NCI-H774 (cell line): ENCODE measurements at places on chromosomes 16 and 17.

- DNase-seq = no peak
These were observed 17.5 kb upstream of the RPTOR start for GRCh38 chr17:80527016-80527645.

- DNase-seq = peak; percentile 34
These were observed 1735.9 kb downstream of the TP53TG3F start for GRCh38 chr16:35195173-35195863.

- DNase-seq = peak; percentile 47
These were observed 54.3 kb downstream of the KPNA2 start for GRCh38 chr17:68089881-68090280.

GRCh38 chr17:57766318-57766943 lies 21.3 kb upstream of the CCDC182 start:
- DNase-seq = no peak

GRCh38 chr16:79792664-79793351 lies 192.3 kb upstream of the MAF start:
- no peak for DNase-seq

GRCh38 chr16:66662445-66663194 lies 33.9 kb downstream of the CMTM4 start:
- no peak for DNase-seq

DNA sequence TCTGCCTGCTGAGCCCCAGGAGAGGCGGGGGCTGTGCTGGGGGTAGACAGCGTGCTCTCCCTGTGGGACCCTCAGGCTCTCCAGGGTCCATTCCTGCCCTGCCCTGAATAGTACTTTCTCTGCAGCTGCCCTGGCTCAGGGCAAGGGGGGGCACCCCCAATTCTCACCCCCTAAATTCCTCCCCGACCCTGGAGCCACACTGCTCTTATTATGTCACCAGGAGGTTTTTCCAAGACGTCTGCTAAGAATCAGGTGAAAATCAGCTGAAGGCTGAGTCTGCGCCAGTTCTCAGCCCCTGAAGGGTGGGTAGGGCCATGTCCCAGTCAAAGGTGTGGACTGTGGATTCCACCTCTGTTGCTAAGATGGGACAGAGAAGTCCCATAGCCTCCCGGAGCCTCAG lies 49.9 kb upstream of the MAP3K14 start:
- no peak for DNase-seq

GRCh38 chr17:79977708-79978547 lies 57.7 kb downstream of the TBC1D16 start:
- DNase-seq = no peak

DNA sequence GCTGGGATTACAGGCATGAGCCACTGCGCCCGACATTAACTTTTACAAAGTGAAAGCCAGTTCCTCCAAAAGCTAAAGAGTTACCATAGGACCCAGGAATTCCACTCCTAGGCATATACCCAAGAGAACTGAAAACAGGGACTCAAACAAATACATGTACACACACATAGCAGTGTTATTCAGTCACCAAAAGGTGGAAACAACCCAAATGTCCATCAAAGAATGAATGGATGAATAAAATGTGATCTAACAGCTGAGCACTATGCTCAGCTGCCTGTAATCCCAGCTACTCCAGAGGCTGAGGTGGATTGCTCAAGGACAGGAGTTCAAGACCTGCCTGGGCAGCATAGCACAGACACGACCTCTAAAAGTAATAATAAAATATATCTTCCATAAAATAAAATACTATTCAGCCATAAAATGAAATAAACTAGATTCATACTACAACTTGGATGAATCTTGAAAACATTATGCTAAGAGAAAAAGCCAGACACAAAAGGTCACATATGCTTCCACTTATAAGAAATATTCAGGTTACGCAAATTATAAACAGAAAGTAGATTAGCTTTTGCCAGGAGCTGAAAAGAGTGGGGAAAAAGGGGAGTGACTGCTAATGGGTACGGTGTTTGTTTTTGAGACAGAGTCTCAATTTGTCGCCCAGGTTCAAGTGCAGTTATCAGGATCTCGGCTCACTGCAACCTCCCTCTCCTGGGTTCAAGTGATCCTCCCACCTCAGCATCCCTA lies 9.3 kb upstream of the USP7 start:
- no peak for DNase-seq

DNA sequence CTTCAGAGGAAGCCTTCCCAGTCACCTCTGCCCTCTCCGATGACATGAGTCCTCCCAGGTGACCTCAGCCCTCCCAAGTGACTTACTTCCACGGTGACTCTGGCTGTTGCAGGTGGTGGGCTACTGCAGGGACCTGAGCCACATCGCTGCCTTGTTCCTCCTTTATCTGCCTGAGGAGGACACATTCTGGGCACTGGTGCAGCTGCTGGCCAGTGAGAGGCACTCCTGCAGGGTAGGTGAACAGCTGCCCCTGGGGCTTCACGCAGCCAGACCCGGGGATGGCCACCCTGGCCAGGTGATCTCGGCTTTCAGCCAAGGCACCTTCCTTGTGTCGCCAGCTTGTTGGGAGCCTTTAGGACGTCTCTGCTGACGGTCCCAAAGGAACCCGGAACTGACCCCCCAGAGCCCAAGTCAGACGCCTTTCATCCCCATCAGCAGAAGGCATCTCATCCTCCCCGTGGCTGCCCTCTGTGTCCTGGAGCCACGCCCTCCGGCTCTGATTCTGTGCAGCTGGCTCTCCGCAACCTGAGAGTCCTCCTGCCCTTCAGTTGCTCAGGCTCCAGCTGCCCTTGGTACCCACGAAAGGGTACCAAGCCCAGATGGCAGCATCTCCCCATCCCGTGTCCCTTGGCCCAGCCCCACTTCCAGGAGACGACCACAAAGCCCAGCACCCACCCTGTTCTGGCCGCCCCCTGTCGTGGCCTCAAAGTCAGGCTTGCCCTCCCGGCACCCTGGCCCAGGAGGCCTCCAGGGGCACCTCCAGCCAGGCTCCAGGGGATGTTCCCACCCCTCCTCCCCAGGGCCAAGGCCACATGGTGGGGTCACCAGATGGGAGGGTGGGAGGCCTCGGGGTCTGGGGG lies 81.7 kb downstream of the GOSR1 start:
- no peak for DNase-seq

DNA sequence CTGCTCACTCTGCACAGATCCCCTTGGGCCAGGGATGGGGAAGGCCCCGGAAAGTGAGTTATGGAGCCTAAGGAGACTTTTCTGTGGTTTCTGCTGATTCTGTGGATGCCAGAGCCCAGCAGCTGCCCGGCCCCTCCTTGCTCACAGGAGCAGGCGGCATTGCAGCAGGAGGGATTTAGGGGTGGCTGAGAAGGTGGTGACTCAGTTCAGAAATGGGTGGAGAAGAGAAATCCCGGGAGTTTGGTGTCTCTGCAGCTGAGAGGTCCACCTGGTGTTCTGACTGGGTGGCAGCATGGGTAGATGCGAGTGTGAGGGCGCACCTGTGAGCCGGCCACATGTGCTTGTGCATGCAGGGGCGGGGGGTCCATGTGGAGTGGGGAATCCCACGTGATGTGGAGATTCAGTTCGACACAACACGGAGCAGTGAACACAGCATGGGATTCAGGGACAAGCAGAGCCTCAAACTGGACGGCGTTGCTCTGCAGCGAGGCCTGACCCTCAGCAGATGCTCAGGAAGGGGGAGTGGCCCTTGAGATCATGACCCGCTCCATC lies 16.0 kb upstream of the SPPL2C start:
- DNase-seq = no peak

DNA sequence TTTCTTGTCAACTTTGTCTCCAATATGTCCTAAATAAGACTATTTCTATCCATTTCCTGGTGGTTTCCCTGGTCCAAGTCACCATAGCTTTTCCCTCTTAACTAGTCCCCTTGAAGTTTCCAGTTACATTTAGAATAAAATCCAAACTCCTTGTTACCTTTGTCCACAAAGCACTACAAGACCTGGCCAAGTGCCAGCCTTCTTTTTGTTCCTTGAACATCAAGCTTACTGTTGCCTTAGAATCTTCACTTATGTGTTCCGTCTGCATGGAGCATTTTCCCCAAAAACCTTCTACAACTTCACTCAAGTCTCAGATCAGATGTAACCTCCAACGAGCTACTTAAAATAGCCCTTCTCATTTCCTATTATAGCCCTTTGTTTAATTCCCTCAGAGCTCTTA lies 101.4 kb downstream of the ITFG1 start:
- DNase-seq = no peak

DNA sequence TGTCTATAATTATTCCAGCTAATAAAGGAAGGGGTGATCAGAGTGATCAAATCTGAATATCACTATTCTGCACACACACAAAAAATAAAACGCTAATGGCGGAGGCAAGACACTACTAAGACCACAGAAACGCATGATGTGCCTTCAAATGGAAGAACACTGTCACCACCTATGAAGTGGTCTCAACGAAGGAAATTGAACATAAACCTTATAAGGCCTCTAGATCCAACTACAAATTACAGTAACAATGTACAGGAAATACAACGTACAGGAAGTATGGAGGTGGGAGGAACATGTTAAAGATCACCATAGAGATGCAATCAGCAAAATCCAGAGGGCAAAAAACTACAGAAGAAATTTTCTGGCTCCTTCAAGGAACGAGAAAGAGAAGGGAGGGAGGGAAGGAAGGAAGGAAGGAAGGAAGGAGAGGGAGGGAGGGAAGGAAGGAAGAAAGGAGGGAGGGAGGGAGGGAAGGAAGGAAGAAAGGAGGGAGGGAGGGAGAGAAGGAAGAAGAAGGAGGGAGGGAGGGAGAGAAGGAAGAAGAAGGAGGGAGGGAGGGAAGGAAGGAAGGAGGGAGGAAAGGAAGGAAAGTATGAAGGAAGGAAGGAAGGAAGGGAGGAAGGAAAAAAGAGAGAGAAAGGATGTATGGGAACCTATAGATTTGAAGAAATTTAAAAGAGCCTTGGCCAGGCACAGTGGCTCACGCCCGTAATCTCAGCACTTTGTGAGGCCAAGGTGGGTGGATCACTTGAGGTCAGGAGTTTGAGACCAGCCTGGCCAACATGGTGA lies 3.1 kb upstream of the SGCA start:
- no peak for DNase-seq

DNA sequence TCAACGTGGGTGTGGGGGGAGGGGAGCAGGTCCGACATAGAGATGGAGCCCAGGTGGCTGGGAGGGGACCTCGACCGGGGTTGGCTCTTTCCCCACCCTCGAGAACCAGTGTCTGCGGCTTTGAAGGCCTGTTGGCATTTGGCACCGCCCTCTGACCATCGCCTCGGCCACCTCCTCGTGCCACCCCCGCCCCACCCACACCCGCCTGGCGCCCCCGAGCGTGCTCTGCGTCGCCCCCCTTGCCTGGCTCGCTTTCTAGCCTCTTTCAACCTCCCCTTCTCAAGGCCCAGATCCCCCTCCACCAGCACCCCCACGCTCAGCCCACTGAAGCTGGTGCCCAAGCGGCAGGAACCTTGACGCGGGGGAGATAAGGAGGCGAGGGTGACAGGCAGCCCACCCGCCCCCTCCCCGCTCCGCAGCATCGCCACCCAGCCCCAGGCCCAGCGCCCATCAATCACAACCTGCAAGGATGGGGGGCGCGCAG lies 619 bp downstream of the CACNB1 start:
- peak; percentile 42 for DNase-seq

- peak; percentile 20 for DNase-seq
These were observed 572 bp downstream of the FAM171A2 start for GRCh38 chr17:44362949-44363612.

DNA sequence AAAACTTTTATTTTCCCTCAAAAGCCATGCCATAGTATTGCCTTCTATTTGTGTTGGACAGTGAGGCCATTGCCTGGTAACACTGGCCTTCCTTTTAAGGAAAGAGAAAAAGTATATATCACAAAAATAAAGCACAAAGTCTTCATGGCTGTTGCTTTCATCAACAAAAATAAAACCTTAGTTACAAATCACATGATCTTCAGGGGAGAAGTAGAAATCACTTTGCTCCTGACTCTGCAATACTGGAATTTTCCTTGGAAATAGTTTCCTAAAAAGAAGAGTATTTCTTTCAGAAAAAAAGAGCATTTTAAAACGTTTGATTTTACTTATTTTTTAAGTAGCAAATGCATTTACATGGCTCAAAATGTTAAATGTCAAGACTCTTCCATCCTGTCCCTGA lies 41.9 kb downstream of the FAM20A start:
- no peak for DNase-seq

GRCh38 chr17:72898725-72899124 lies 193.8 kb downstream of the SLC39A11 start:
- no peak for DNase-seq

- DNase-seq = no peak
These were observed 20.9 kb downstream of the NACA2 start for GRCh38 chr17:61570118-61570517.

- DNase-seq = no peak
These were observed 11.2 kb downstream of the ZNF771 start for GRCh38 chr16:30418350-30419181.

GRCh38 chr16:50839920-50840729 lies 98.2 kb downstream of the CYLD start:
- DNase-seq = no peak

GRCh38 chr16:57485916-57486857 lies at the start of gene DOK4:
DOK4 (minus strand) TSS chr16:57486493; CDS start chr16:57479507, 6,986 bp downstream.
- peak; percentile 56 for DNase-seq

DNA sequence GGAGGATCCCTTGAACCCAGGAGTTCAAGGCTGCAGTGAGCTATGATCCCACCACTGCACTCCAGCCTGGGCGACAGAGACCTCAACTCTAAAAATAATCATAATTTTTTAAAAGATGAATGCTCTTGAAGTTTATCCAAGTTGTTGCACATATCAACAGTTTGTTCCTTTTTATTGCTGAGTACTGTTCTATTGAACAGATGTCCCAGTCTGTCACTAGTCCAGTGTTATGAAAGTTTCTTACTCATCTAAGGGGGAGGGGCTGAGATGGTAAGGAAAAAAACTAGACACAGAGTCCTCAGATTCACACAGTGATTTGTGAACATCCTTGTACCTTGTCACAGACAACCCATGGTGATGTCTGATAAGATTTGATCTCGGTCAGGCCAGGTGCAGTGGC lies 3.9 kb downstream of the ACAP1 start:
- no peak for DNase-seq
